Activated CD4-positive, alpha-beta memory T cell treated with anti-CD3 and anti-CD28 coated beads, Interleukin-2, amount 10 ng/mL, durations not matched to agents 7 days and 5 days (primary cell): ENCODE measurements at places on chromosomes 1 and 21.
A peak's percentile ranks its signal among the peaks of the same experiment; 100 is the strongest.

DNA sequence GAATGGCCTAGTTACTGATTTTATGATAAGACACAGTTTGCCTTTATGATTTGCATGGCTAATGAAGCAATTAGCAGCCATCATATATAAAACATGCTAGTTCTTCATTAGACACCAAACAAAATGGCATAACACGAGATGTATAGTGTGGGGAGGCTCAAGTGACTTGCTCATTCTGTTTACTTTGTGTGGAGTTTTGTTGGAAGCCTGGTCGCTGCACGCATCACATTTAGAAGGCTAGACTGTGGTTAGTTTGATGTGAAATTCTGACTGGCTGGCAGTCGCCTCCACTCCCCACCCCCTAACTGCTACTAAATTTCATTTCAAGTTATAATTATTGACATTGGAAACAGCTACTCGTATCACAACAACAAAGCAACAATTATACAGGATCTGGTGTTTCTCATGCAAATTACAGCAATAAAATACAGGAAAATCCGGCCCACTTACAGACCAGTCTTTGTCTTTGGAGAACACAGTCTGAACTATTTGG lies 356.1 kb downstream of the LMO4 start:
- no peak for DNase-seq

GRCh38 chr1:168636200-168636599 lies 59.8 kb downstream of the XCL1 start:
- DNase-seq: no peak

GRCh38 chr1:38991638-38992411 lies 749 bp downstream of the AKIRIN1 start:
- DNase-seq: no peak

- DNase-seq: no peak
Observed at GRCh38 chr21:30257773-30258172, 25.0 kb downstream of the KRTAP24-1 start.

GRCh38 chr1:154730259-154730658 lies 122.3 kb upstream of the ADAR start:
- no peak for DNase-seq

- no peak for DNase-seq
Observed at GRCh38 chr1:221869779-221870178, 127.9 kb upstream of the DUSP10 start.

GRCh38 chr21:34788879-34789278 lies 120.1 kb downstream of the CLIC6 start:
- DNase-seq: no peak

GRCh38 chr1:85417017-85417416 lies 47.9 kb downstream of the DDAH1 start:
- no peak for DNase-seq

DNA sequence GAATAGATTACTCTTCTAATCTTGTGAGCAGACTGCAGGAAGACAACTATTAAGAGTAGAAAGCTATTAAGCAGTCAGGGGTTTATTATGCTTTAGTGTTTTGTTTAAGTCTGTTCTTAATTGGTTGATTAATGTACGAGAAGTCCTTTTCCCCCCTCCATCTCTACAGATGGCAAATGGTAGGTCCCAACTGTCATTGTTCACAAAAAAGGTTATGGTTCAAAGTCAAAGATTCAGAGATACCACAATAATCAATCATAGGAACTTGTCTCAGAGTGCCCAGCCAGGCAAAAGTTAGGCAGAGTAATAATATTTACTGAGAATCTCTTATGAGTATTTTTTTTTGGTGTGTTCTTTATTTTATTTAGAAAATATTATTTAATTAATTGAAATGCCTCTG lies 26.8 kb downstream of the NFIA start:
- no peak for DNase-seq

- DNase-seq: no peak
Observed at GRCh38 chr1:156664046-156664766, 13.0 kb downstream of the NES start.

GRCh38 chr1:158020259-158020885 lies 26.9 kb downstream of the KIRREL1 start:
- no peak for DNase-seq

- DNase-seq: no peak
Observed at GRCh38 chr1:98426092-98426491, 235.4 kb upstream of the SNX7 start.

DNA sequence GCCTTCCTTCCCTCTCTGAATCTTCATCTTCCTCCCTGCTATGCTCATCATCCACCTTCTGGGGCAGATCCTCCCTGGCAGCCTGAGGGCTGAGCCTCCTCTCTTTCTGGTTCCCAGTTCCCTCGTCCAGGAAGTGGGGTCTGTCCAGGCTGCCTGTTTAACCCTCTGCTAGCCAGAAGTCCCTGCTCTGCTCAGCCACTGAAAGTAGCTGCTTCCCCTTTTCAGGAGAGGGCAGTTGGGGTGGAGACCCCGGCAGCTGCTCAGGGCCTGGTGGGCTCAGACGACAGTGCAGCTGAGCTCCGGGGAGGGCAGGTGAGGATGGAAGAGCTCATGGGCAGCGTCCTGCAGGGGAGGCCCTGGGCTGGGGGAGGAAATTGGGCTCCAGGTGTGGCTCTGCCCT lies 43.1 kb upstream of the ETV3 start:
- no peak for DNase-seq

DNA sequence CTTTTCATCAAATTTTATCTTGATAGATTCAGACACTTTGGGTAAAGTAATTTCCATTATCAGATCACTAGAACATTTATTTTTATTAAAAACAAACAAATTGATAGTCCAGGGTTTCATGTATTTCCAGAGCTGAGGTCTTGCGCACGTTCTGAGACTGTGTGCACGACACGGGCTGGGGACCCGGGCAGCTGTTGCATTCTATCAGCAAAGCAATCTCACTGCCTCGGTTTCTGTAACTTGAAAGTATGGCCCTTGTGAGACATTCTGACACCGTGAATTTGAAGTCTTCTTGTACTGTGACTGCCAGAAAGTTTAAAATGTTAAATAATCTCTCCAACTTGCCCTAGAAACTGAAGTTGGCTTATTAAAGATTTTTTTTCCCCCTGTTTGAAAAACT lies 746.9 kb upstream of the ADGRL2 start:
- no peak for DNase-seq

DNA sequence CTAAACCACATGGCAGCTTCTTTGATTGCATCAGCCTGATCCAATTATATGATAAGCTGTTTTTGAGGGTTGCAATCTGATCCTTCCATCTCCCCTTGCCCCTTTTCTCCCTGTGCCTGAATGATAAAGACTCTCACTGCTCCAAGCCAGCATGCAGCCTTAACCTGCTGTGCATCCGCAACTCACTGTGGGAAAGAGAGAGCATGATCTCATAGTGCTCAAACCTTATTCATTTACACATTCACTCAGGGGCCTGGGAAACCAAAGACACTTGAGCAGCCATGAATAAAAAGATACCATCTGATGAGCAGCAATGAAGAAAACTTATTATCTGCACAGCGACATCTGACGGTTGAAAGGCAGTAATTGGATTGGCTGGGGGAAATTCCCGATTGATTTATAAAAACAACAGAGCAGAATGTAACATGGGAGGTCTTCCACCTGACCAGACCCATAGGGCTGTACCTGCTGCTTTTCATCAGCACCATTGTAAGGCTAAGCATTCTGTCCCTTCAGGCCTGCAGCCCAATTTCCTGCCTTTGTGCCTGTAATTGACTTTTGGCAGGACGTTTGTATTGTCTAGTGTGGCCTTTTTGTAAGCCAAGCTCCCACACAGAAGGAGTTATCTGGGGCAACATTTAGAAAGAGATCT lies 62.5 kb downstream of the KIAA0040 start:
- no peak for DNase-seq

DNA sequence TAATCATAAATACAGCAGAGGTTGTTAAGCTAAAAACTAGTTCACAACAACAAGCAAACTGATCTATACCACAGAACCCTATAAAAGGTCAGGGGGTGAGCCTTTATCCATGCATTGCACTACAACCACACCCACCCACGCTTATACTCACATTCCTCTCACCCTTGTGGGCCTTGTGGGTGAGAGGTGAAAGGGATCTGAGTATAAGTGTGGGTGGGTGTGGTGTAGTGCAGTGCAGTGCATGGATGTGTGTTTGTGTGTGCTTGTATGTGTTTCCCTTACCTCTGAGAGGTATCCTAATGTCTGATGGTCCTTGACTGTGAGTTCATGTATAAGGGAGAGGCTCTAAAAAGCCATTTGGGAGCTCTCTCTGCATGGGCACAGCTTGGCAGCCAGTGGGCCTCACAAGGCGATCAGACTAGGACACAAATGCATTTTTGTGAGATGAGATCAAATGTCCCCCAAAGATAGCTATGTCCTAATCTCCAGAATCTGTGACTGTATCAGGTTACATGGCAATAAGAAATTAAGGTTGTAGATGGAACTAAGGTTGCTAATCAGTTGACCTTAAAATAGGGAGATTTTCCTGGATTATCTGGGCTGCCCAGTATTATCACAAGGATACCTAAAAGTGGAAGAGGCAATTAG lies 95.5 kb upstream of the DPT start:
- DNase-seq: no peak

DNA sequence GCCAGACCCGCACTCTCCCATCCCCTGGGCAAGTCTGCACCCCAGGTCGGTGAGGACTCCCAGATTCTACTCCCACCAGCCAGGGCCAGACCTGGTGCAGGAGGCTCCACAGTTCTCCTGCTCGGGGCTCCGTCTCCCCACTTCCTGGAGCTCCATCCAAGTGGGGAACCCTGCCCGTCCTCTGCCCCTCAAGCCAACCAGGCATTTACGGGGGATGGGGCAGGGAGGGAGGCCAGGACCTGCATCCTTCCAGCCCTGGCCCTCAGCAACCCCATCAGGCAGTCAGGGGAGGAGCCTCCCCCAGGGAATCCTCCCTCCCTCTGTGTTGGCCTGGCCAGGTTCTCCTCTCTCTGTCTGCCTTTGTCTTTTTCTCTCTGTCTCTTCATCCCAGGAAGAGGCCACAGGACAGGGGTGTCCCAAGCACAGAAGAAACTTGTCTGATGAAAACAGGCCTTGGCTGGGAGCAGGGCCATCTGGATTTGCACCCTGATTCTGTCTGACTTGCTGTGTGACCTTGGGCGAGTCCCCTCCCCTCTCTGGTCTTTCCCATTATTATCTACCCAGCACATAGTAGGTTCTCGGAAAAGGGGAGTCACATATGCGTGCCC lies 18.5 kb upstream of the EPHA2 start:
- DNase-seq: no peak

DNA sequence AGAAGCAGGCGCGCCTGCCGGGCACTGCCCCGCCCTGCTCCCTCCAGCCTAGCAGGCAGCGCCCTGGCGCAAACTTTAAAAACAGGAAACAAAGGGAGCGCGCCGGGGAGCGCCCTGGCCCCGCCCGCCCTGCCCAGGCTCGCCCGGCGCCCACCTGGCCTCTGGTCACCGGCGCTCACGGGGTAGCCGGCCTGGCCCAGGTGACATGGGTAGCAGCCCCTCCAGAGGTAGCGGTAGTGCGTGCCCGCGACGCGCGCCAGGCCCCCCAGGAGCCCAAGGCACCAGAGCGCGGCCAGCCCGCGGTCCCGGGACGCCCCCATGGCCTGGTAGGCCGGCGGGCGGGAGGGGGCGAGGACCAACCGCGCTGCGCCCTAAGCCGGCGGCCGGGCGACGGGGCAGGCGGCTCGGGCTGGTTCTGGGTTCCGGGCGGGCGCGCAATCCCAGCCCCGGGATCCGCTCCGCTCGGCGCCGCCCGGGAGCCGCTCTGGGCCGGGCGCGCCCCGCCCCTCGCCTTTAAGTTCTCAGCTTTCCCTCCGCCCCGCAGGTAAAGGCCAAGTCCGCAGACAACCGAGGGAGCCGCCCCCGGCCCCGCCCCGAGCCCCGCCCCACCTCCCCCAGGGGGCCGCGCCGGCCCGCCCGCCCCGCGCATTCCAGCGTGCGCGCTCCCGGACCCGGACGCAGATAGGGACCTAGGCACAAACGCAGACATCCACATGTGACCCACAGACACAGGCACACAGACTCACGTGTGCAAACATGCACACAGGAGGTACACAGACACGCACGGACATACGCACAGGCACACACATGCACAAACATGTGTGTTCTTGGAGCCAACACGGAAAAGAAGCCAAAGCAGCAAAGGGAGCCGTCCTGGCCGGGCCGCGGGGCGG lies 76.7 kb downstream of the ARHGEF16 start:
- DNase-seq: peak; percentile 86

GRCh38 chr1:54153535-54154439 lies 987 bp upstream of the CDCP2 start:
- no peak for DNase-seq

GRCh38 chr21:26965040-26965906 lies 1.6 kb downstream of the ADAMTS5 start:
- DNase-seq: no peak

- DNase-seq: no peak
Observed at GRCh38 chr1:231194843-231195516, 33.1 kb downstream of the TRIM67 start.

GRCh38 chr21:39150877-39151276 lies 32.4 kb downstream of the PSMG1 start:
- DNase-seq: no peak

DNA sequence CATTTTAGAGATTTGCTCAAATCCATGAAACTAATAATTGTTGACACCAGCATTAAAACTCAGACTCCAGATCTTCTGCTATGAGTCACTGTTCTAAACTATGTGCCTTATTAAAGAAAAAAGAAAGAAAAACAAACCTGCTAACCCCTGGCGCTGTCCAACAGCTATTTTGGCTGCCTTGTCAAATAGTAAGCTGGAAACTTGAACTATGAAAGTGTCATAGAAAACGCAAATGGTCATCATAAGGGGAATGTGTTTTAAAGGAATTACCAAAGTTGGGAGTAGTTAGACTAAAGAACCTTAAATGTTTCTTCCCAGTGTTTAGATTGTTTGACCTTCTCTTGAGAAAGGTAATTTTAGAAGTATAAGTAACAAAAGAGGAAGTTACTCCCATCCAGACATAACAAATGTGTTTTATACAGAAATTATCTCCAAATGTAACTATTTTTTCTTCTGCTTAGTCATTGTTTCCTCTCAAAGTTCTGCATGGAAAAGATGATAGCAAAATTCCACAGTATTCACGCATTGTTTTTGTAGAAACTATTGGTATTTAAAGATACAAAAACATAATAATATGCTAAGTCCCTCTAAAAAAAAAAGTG lies 272.4 kb downstream of the TPR start:
- no peak for DNase-seq

- peak; percentile 63 for DNase-seq
Observed at GRCh38 chr1:204989266-204990058, 53.5 kb upstream of the CNTN2 start.

- peak; percentile 83 for DNase-seq
Observed at GRCh38 chr21:45128613-45129188, 54.3 kb downstream of the ADARB1 start.

DNA sequence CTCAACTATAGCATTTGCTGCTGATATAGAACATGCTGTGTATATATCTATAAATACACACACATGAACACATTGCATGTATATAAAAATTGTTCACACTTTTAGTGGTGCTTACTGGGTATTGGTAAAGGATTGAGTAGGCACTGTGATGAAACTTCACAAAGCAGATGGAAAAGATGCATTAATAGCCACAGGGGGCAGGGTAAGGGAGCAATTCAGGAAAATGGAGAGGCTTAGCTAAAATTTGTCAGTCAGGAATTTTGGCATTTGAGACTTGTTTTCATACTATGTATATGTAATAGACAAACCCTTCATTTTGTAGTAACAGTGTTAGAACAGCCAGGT lies 633 bp upstream of the PPFIA4 start:
- DNase-seq: no peak

- no peak for DNase-seq
Observed at GRCh38 chr21:29390778-29391177, 92.1 kb downstream of the BACH1 start.

- peak; percentile 44 for DNase-seq
Observed at GRCh38 chr1:235105051-235106043, 23.3 kb downstream of the TOMM20 start.
